Cortex of kidney (tissue), 1 donor: ENCODE measurements at places on chromosomes 6 and 20.

DNA sequence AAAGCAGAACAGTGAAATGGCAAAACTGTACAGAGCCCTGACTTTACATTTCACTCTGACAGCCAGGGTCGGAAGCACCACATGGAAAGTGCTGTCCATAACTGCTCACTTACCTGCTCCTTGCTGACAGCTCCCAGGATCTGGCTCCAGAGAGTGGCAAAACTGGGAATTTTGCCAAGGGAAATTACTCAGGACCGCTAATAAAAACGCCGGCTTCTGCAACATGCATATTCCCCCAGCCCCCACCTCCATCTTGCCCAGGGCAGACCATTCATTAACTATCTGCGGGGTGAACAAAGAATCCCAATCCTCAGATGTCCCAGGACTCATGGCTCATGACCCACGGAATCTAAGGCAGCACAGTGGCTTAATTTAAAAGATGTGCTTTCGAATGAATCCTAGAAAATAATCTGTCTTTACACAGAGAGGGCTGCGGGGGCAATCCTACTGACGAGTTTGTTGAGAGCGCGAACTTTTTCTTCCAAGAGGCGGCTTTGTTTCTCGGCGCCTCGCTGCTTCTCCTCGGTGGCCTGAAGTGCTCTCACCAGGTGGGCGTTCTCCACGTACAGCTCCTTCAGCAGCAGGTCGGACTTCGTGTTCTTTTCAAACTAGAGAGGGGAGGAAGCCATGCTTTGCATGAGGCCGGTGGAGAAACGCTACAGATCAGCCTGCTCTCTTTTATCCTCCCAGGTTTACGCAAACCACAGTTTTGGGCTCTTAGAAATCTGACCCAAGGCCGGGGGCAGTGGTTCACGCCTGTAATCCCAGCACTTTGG lies 45.8 kb downstream of the GINS1 start:
- no peak for DNase-seq

DNA sequence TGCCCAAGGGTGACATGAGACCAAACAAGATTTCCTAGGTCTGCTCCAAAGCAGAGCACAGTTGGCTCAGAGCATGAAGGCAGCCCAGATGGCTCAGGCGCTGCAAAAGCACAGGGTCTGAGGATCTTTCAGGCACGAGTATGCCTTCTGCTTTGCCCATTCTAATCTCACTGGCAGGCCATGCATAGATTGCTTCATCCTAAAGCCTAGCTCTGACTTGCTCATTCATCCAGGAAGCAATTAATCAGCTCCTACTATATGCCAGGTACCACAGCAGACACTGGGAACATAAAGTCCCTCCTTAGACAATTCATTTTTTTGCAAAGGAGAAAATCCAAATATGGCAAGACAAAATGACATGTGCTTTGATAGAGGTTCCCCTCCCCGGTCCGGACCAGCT lies 31.2 kb downstream of the GPLD1 start:
- DNase-seq = no peak

DNA sequence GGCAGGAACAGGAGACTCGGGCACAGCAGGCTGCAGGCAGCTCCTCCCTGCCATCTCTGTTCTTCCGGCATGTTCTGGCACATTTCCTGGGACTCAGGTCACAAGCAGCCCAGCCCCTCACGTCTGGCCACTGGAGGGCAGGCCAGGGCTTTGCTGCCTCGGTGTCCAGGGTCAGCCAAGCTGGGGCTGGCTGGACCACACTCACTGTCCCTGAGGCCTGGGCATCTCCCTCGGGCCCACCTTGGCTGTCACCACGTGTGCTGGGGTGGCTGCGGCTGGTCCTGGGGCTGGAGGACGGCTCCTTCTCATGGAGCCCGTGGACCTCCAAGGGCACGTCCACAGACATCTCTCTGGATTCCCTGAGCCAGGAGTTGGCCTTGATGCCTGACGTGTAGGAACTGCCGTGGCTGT lies 18.5 kb downstream of the FRMD1 start:
- no peak for DNase-seq

DNA sequence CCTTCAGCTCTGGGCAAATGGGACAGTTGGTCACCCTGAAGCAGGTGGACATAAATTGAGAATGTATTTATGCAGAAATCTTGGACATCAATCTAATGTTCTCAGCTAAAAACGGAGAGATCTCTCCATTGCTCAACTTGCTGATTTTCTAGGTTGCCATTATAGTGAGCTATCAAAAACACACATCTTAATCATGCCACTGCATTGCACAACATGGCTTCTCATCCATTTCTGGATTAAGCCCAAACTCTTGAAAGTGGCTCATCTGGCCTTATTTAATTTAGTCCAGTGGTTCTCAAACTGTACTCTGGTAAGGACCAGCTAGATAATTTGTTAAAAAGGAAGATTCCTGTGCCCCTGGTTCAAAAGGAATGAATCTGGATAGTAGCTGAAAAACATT lies 324.9 kb upstream of the CITED2 start:
- no peak for DNase-seq

- DNase-seq = no peak
These were observed 10.2 kb downstream of the SPAG4 start for GRCh38 chr20:35625584-35626385.

- DNase-seq = no peak
These were observed 24.1 kb upstream of the EPB41L1 start for GRCh38 chr20:36130390-36130789.

- no peak for DNase-seq
These were observed 72.1 kb downstream of the SOD2 start for GRCh38 chr6:159620947-159621346.

DNA sequence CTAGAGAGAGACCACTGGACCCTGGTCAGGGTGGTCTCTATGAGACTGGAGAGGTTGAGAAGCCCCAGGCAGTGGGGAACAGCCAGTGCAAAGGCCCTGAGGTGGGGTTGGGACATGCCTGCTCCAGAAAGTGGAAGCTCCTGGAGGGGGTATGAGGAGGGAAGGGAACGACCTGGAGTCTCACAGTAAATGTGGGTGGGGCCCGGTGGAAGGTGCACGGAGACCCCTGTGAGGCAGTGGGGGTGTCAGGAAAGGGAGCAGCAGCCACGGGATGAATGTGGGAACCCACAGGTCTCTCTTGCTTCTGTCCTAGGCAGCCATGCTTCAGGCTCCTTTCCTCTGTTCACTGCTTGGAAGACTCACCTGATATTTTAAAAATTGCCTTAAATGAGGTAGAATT lies 1.3 kb upstream of the CST1 start:
- no peak for DNase-seq

GRCh38 chr6:134317471-134318131 lies at the start of gene SGK1:
SGK1 (minus strand) TSS chr6:134318112; CDS start chr6:134317460, 652 bp downstream.
- DNase-seq = no peak

DNA sequence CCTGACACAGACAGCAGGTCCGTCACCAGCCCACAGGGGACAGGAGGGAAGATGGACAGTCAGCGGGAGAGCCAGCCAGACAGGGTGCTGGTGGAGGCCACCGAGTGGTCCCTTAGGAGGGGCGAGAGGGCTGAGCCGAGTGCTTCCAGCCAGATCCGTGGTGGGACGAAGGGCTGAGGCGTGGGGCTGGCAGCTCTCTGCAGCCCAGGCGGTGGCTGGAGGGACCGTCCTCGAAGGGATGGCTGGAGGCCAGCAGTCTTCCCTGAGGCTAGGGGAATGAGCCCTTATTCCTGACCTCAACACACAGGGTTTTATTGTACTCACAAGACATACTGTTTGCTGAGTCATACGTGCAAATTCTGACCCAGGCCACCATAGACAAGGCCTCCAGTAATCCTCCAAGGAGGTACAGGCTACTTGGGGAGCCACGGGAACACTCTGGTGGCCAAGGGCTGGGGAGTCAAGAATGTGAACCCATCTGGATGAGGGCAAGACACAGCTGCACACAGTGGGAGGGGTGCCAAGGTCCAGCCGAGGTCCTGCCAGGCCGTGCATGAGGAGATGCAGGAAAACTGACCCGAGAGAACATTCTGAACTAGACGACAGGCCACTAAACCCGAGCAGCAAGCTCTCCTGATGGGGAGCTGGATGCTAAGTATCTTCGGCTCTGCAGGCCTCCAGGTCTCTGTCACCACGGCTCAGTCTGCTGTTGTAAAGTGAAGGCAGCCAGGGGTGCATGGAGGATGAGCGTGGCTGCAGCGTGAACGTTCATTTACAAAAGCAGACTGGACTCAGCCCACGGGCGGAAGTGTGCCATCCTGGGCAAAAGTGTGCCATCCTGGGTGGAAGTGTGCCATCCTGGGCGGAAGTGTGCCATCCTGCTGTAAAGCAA lies 242.5 kb downstream of the TTLL2 start:
- no peak for DNase-seq

DNA sequence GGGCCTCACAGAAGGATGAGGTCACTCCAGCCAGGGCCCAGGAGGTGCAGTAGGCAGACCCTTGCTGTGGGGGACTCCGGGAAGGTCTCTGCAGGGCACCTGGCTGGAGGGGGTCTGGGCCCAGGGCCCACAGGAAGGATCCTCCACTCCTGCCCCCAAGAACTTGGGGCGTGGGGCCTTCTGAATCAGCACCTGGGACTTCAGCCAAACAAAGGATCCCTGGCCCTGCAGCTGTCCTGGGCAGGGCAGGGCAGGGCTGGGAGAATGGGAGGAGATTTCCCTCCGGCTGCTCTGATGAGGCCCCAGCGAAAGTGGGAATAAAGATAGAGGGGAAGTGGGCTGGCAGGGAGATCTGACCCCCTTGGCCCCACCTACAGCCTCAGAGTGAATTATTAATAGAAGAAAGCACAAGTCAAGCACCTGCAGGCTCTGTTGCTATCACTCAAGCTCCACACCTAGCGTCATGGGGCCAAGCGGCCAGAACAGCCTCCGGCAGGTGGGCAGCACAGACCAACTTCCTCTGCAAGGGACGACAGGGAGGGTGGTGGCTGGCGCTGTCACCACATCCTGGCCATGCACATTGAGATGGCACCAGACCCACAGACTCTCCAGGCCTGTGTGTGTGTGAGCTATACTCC lies 61.6 kb upstream of the MRPS10 start:
- DNase-seq = no peak

DNA sequence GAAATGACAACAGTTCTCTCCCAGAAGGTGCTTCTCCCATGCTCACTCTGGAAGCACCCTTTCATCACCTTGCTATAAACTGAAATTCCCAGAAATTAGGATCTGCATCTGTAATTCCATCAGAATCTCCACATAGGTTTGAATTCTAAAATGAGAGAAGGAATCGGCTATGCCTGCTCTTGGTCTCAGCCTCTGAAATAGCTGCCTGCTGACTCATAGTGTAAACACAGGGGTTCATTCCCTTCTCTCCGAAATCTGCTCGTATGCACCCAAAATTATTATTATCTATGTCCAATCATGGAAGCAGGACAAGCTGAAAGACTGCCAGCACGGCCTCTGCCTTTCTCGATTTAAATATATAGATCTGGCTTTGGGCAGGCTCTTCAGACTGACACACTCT lies 74.6 kb upstream of the TAB2 start:
- DNase-seq = no peak

GRCh38 chr6:129030215-129030614 lies 147.3 kb downstream of the LAMA2 start:
- no peak for DNase-seq

GRCh38 chr6:131910956-131911355 lies 40.2 kb downstream of the CCN2 start:
- DNase-seq = no peak

DNA sequence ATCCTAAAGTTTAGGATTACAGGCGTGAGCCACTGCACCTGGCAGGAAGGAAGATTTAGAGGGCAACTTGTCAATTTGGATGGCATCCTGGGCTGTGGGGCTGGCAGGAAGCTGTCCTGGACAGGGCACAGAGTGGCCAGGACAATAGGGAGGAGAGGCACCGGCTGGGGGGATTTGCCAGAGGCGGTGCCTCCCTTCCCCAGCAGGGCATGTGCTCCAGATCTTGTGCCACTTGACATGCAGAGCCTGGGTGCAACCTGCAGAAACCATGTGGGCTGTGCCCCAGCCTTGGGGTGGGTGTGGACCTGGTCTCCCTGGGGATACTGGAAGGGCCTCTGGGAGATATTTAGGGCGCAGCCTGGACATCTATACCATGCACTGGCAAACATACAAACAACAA lies 58.6 kb upstream of the EEF1A1 start:
- DNase-seq = no peak

DNA sequence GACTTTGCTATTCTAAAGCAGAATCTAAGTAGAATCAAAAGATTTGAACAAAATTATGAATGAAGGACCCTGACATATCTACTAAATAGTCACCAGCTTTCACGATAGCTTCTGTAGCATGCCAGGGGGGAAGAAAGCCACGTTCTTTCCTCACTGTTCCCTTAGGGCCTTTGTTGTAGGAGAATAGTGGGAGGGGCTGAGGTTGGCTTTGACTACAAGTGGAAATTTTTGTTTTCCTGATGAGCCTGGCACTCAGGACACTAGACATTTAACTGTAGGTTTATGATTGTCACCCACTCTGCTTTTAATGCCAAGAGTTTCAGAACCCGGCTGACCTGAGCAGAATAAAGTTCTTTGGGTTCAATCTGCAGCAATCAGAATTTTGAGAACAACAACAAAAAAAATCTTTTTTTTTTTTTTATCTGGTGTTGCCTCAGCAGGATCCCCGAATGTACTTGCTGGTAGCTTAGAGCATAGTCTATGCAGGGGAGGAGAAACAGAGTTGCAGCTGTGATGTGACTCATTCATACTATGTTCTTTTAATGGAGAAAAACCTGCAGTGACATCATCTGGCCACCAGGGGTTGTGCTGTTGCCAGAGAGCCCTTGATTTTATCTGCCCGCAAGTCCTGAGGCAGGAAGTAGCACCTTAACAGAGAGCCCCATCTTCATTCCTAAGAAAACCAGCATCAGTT lies 38.5 kb downstream of the TPD52L1 start:
- no peak for DNase-seq

DNA sequence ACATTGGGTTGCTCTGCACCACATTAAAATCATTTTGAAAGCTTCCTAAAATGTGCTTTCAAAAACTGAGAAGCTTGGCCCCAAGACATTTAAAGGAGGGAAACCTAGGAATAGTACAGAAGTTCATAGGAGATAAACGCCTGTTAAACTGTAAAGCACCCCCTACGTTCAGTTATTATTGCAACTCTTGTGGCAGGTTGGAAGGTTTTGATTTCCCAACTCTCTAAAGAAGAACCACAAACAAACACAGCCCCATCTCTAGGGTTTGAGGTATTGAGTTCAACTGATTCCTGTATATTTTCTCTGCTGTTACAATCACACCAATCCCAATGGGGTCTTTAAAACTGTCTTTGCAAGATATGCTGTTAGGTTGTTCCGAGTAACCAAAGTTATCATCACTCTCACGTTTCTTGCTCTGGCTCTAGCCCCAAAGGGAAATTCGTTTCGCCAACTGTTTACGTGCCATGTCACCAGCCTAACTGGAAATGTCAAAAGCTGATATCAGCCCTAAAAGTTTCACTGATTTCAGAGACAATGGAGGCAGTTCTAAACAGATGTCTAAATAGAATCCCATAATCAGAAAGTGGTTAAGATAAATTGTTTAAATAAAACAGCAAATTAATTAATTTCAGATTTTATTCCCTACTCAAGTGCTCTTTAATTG lies 12.1 kb downstream of the TFAP2A start:
- no peak for DNase-seq

DNA sequence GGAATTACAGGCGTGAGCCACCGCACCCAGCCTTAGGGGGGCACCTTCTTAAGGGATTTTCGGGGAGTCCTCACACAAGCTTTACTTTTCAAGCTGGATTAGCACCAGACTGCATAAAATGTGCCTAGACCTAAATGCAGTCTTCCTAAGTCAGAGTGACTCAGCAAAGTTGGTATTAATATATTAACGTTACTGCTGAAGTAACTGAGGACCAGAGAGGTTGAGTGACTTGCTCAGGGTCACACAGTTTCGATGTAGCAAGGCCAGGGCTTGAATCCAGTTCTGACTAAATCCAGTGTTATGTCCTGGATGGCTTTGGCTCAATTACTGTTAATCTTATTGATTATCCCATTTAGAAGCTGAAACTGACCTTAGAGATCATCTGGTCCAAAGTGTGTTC lies 13.4 kb downstream of the EDEM2 start:
- DNase-seq = no peak

- no peak for DNase-seq
These were observed 1643.9 kb downstream of the HACE1 start for GRCh38 chr6:103215847-103216246.
